ENCODE measurements at places on chromosomes 16 and 17.
A peak's percentile ranks its signal among the peaks of the same experiment; 100 is the strongest.

GRCh38 chr16:24986512-24987303 is 28.5 kb downstream of the ARHGAP17 start:
- DNase-seq = peak; percentile 83

GRCh38 chr16:60329108-60329507 is 1595.0 kb upstream of the GOT2 start:
- no peak for DNase-seq

- DNase-seq = peak; percentile 45
These were observed 172.9 kb downstream of the STX8 start for GRCh38 chr17:9402590-9403199.

- no peak for DNase-seq
These were observed 19.5 kb upstream of the KCNJ12 start for GRCh38 chr17:21356537-21357127.

DNA sequence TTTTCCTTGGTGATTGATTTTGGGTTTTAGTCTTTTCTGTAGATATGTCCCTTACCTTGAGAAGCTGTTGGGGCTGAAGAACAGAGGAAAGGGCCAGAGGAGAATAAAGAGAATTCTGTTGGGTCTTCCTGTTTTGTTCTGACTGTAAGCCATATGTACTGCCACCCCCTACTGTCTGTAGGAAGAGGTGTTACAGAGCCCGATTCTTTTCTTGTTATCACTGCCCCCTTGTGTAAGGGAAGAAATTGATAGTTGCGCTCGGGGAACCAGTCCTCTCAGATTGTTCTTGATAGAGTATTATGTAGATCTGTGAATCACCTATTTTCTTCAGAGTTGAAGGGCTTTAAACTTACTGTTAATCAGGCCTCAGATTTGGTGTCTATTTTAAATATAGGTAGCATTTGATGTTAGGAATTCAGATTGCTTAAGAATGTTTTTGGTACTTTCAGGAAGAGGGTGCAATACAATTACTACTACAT is 2.4 kb downstream of the TANC2 start:
- DNase-seq = peak; percentile 83

- no peak for DNase-seq
These were observed 396.8 kb downstream of the SOX9 start for GRCh38 chr17:72517413-72518158.

DNA sequence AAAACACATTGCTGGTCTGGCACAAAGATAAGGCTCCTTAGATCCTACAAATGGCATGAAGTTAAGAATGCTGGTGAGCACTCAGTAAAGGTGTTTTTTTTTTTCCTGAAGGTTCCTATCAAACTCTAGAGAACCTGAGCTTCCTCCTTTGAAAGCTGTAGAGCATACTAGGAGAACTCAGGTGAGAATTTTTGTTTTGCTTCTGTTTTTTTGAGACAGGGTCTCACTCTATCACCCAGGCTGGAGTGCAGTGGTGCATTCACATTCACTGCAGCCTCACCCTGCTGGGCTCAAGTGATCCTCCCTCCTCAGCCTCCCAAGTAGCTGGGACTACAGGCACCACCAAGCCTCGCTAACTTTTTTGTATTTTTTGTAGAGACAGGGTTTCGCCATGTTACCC is 21.0 kb upstream of the CIITA start:
- DNase-seq = no peak

- no peak for DNase-seq
These were observed 62.5 kb downstream of the EMP2 start for GRCh38 chr16:10517868-10518267.

DNA sequence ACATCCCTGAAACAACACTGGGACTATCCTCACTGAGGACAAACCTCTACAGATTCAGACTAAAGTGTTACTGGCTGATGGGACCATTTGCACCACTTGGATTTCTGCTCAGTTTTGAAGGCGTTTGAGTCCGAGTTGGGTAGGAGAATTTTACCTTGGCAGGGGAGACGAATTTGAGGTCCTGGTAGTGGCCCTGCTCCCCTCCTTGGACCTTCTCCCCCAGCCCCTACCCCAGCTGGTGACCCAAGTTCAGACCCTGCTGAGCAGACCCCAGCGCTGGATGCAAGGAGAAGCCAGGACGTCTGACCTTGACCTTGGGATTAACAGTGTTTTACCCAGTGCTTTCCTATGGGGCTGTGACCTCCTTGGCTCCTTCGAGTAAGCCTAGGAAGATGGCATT is 13.6 kb downstream of the CACNG5 start:
- DNase-seq = no peak

GRCh38 chr16:77943801-77944200 is 78.5 kb upstream of the CLEC3A start:
- no peak for DNase-seq

GRCh38 chr16:57266531-57267260 is 17.8 kb downstream of the PLLP start:
- DNase-seq = no peak

- DNase-seq = no peak
These were observed 61.9 kb downstream of the RTN4RL1 start for GRCh38 chr17:1963250-1963649.

- no peak for DNase-seq
These were observed 33.4 kb upstream of the SLC38A10 start for GRCh38 chr17:81328489-81328888.

- peak; percentile 35 for DNase-seq
These were observed 714 bp downstream of the ACSF3 start for GRCh38 chr16:89094252-89094879.

- no peak for DNase-seq
These were observed 108.8 kb downstream of the IRX5 start for GRCh38 chr16:55039511-55039910.

DNA sequence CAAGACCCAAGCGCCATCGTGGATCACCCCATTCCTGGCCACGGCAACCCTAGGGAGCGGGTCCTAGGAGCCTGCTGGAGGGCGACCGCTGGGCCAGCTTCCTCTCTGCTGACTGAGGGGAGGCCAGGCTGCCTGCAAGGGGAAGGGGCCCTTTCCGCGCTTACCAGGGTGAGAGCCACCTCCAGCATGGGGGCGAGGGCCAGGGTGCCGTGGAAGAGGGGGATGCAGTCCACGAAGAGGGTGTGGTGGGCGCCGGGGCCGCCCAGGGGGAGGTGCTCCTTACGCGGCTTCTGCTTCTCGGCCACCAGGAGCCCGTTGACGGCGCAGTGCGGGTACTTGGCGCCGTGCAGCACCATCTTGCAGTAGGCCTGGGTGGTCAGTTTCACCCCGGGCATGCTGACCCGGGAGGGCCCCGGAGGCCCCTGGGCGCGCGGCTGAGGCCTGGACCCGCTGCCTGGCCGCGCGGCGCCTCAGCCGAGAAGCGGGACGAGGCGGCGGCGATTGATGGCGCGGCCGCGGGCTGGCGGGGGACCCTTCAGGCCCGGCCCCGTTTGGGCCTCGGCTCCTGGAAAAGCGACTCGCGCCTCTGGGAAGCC is 345 bp downstream of the EMC8 start:
- no peak for DNase-seq

GRCh38 chr16:85227084-85227945 is 115.0 kb upstream of the CIBAR2 start:
- DNase-seq = no peak

DNA sequence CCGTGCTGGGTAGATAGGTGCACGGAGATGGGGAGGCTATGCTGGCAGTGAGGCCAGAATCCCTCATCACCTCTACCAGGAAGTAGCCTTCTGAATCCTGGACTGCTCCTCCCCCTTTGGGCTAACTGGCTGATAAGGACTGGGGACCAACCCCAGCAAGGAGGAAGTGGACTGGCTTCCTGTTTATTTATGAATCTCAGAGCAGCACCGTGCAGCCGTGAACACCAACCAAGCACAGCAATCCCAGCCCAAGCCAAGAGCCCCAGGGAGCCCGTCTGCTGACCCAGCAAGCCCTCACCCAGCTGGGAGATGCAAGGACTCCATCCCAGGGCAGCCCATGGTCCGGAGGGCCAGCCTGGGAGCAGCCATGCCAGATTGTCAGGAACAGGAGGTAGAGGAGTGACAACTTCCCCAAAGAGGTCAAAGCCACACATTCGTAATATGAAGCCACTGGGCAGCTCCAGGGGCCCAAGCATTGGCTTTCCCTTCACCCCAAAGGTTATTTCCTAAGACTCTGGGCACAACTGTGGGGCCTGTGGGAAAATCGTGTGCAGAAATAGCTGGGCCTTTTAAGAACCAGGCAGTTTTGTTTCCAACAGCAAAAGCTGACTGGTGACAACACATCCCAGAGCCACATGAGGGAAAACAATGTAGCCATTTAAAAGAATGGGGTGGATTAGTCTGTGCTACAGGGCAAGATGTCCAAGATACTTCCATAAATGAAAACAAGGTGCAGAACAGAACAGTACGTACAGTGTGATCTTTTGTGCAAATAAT is 23.9 kb downstream of the PHB1 start:
- peak; percentile 46 for DNase-seq

- no peak for DNase-seq
These were observed 25.1 kb downstream of the KSR1 start for GRCh38 chr17:27481327-27481726.

DNA sequence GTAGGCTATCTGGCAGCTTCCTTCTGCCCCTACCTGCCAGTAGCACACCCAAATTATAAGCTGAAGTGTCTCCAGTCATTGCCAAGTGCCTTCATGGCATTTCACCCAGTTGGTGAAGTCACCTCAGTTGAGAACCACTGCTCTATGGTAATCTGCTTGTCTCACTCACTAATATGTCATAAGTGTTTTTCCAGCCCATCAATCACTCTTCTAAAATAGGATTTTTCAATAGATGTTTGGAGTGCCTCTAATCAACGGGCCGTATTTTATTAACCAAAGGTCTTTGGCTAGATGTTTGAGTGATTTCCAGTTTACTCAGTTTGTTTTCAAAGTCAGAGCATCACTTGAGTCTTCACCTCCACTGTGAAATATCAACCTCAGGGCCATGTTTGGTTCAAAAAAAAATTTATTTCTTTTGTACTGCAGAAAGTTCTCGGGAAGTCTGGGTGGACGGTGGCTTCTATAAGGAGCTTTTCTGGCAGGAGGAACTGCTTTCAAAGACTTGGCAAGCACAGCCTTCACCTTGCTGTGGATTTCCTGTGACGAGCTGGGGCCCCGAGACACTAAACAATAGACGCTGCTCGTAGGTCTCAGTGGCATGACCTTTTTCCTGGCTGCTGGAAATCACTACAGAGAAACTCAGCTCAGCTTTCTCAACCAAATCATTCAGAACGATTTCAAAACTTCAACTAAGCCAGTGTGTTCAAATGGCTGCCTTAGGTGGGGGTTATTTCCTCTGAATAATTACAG is 95.2 kb upstream of the FOXF1 start:
- DNase-seq = no peak

- DNase-seq = no peak
These were observed 17.6 kb downstream of the OMG start for GRCh38 chr17:31279401-31279800.

DNA sequence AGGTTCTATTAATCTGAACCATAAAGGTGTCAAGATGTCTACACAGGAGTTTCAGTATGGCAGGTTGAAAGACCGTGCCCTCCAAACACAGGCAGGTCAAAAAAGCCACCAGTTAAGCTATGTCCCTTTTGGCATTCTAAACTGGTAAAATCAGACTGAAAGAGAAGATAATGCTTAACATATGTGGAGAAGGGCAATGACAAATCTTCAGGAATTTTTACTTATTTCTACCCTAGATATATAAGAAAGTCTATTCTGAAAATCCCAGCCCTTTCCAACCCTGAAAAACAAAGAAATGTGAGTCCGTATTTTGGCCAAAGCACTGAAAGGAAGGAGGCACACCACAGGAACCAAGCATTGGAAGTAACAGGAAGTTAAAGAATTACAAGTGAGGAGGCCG is 16.5 kb downstream of the AP1G1 start:
- no peak for DNase-seq

GRCh38 chr16:89722392-89723278 is 1.3 kb downstream of the ZNF276 start:
- DNase-seq = no peak
